Esophagus squamous epithelium (tissue), 5 donors: ENCODE measurements at places on chromosomes 2 and 18.

DNA sequence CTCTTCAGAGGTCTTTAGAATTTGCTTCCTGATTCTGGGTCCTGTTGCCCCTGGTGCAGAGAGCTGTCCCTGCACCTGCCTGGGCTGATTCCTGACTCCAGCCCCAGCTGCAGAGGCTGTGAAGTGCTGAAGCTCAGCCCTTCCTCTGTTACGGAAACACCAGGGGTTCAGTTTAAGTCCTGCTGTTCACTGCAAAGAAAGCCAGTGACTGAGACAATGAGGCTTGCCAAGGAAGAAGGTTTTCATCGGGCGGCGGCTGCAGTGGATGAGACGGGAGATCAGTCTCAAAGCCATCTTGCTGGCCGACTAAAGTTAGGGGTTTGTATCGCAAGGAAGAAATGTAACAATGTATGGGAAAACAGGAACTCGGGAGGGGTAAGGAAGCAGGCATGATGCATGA, 142.4 kb upstream of the ZNF236 start:
- DNase-seq, result no peak

- DNase-seq, result no peak
Measured at GRCh38 chr18:27785815-27786471, 391.0 kb downstream of the CDH2 start.

DNA sequence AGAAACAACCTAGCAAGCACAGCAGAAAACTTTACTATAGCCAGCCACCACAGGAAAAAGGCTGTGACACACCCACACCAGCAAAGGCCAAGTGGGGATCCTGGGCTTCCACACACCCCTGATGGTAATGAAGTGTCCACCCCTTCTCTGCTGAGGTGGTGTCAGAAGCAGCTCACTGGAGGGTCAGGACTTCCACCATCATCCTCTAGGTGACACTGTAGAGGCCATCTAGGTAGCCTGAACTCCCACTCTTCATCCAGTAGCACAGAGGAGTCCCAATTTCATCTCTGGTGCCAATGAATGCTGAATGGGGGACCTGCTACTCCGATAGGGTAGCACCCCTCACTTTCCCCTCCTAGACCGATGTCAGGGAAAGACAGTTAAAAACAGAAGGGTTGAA, 1544.4 kb downstream of the LRP1B start:
- no peak for DNase-seq

GRCh38 chr2:127181851-127182250, 38.2 kb downstream of the CYP27C1 start:
- no peak for DNase-seq

- no peak for DNase-seq
Measured at GRCh38 chr2:9968553-9969497, 17.3 kb downstream of the GRHL1 start.

DNA sequence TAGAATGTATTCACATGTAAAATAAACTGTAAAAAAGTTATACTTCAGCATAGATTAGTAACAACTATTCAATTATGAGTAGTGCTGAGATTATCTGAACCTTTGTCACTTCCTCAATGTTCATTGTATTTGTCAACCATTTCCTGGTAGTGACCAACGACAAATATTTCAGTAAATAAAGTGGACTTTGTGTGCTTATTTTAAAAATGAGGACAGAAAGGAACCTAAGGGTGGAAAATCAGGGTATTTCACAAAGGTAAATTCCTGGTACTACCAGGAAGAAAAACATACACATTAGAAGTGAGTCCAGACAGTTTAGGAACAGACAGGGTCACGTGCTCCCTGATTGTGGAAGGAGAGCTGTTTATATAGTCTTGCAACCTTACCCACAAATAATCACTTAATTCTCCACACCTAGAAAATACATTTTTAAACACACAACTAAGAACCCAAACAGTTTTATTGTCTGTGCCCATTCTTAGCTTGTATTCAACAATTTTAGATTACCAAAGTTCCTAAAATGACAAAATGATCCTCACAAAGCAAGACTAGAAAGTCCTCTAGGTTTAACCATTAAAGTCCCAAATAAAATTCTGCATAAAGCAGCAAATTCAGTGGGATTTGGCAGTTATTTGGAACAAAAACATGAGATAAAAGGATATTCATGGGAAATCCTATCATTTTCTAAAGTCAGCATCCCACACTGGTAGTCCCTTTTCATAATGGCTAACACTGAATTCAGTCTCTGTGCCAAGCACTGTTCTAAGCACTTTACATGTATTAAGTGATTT, 28.2 kb downstream of the PELI1 start:
- no peak for DNase-seq

GRCh38 chr18:54607213-54608027, 16.4 kb downstream of the DYNAP start:
- no peak for DNase-seq

DNA sequence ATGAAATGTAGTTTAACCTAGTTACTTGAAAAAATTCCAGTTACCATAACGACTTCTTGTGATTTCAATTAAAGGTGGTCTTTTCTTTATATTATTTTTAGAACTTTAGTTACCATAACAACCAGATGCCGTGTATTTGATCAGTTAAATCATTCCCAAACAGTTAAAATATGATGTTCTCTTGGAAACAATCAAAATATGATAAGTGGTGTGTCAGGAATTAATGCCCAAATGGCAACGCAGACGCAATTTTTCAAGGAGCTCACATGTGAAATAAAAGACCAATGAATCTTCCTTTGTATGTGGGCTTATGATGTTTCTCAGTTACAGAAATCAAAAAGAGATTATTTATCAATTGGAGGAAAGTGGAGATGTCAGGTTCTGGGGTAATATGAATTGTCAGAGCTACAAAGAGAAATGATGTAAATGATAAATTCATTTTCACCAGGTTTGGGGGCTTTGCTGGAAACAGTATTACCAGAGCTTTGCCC, 189.1 kb upstream of the PARD3B start:
- no peak for DNase-seq

DNA sequence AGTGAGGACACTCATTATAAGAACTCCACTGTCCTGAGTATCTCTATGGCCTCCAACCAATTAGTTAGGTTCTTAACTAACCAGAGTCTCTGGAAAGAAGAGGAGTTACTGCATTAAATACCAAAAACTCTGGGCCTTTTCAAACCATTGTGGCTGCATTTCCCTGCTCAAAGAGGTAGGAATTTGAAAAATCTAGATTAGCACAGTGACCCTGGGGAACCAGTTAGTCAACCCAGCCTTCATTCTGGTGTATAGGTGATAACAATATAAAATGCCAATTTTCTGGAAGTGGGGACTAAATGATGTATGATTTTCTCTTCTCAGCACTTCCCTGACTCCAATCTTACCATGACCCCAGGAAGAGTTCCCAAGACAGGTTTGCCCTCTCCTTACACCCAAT, 287.8 kb upstream of the SETBP1 start:
- no peak for DNase-seq

DNA sequence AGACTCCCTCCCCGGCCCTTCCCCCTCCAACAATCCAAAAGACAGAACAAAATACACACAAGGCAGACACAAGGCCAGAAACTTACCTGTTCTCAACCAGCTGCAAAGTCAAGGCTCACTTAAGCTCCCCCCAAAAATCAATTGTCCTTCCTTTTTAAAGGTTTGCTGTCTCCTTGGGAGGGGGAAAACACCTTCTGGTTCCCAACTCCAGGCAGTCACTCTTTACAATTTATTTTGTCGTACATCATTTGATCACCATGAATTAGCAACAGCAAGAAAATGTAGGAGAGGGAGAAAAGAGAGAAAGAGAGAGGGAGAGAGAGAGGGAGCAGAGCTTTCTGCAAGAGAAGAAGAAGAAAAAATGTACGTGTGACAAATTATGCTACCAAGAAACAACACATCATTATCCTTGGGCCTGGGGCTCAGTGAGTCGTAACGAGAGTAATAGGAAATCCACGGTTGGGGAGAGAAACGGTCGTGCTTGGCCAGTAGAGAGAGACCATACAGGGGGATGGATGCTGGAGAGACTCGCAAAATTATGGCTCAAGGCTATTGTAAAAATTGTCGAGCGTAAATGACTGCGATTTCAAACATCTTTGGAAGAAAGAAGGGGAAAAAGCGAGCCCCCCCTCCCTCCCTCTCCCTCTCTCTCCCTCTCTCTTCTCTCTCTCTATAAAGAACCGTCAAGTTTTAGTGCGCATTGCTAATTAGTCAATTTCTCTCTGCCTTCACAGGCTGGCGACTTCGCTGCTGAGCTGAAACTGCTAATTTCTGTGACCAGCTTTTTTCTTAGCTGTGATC, at the start of gene KLHL14:
Gene KLHL14, minus strand, starts transcription at position 443 of the 801 bp plus-strand sequence. CDS start 2,432 bp downstream, outside the sequence.
- DNase-seq, result no peak

GRCh38 chr2:68126561-68126960, 31.1 kb upstream of the PNO1 start:
- DNase-seq, result no peak

GRCh38 chr2:121888189-121888557, 132.7 kb downstream of the TSN start:
- DNase-seq, result no peak

DNA sequence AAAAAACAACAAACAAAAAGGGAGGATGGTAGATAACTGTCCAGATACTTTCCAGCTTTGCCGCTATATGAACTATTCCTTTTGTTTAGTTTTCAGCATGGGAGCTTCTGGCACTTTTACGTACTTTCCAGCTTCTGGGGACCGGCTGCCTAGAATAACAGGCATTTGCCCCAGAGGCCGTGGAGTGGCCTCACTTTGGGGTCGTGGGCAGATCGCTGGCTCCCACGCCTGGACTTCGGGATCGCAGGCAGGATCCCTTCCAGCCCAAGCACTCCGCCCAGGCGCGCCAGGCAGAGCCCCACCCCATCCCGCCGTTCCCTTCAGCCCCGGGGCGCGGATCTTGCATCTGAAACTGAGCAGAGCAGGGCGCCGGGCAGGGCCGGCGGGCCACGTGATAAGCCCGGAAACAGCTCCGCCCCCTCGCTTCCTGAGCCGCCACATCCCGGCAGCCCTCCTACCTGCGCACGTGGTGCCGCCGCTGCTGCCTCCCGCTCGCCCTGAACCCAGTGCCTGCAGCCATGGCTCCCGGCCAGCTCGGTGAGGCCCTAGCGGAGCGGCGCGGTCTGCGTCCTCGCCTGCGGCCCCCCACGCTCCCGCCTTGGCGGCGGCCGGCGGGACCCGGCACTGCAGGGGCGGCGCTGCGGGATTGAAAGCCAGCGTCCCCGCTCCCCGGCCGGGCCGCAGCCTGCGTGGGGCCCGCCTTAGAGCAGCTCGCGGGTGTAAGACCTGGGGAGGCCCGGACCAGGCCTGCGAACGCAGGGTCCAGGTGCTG, at the start of gene ATIC:
Gene ATIC, plus strand, starts transcription at position 435 of the 772 bp plus-strand sequence. Its CDS starts 84 bp downstream, at position 519.
- DNase-seq, result peak; percentile 70

DNA sequence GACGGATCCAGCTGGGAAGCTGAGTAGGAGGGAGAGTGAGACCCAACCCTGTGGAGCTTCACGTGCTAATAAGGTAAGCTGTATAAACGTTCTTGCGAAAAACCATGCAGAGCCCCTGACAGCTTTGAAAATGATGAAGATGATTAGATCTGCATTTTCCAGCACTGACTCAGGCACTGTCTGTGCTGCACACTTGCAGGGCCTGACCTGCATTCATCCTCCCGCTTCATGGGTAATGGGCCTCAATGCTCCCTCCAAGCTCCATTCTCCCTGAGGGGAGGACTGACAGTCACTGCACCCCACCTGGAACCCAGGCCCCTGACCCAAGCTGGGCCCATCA, 205.4 kb downstream of the TMEM163 start:
- DNase-seq, result no peak

DNA sequence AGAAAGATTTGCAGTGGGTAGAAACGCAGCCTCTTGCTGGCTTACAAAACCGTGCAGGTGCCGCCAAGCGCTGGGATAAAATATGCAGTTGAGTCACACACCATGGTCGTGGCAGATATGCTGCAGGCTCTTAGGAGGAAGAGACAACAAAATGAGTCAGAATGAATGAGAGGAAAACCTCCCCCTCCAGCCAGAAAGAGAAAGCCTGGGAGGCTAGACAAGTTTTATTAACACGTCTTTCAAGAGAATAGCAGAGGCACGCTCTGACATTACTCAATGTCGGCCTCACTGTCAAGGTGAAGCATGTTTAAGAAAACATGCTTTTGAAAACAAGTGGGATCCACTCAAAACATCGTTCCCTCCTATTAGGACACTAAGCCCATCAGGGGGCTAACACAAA, 37.1 kb upstream of the ZCCHC2 start:
- DNase-seq, result no peak

DNA sequence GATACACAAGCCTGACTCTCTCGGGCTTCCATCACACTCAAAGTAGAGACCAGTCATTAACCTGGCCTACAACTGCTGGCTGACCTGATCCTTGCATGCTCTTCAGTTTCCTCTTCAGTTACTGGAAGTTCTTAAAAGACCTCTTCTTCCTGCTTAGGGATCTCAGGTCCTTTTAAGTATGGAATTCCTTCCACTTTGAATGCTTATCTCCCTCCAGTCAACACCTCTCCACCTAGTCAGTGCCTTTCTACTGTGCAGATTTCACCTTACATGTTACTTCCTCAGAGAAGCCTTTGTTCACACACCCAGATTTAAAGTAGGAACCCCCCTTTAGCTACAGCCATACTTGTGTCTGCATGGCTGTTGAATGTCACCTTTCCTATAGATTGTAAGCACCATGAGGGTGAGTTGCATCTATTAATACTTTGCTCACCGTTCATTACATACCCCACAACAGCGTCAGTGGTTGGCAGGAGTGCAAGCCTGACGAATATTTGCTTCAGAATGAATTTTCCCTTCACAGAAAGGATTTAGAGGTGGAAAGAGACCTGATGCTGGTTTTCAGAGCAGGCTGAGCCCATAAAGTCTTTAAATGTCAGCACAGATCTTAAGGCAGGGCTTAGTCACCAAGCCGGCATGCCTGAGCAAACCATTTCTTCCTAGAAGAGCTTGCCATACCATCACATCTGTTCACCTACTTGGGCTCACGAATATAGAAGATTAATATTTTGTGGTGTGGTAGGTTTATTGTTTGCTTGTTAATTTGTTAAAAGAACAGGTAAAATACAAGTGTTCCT, 90.1 kb downstream of the ACVR1 start:
- DNase-seq, result no peak

DNA sequence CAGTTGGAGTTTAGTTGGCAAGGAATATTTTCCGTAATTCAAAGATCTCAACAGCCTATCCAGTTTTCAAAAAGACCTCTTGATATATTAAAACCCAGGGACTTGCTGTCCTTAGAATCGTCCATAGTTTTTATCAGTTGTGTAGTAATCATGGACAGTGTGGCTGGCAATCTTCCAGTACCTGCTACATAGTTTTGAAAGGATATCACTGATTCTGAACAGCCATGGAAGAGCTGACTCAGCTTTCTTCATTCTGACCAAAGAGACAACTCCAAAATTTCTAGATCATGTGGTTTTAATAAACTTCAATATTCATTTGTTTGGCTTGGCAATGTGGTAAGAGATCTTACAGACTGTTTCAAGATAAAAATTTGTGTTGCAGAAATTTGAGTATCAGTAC, 616.7 kb downstream of the TDRD15 start:
- no peak for DNase-seq

DNA sequence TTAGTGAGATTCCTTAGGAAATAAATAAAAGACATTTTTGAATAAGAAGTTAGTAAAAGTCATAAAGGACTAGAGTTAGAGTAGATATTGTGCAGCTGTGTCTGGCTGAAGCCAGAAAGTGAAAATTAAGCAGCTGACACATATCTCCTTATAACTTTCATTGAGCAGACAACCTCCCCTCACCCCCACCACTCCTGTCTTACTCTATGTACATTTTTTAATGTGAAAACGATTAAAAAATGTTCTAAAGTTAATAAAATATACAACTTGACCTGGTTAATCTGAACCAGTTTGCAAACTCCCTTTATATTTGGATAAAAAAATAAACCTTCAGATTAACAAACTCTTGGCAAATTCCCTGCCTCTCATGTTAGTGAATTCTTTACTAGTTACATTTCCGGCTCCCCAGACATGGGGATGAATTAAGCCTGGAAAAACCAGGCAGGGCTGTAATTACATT, 462.8 kb downstream of the MEIS1 start:
- DNase-seq, result no peak

- DNase-seq, result no peak
Measured at GRCh38 chr2:169200756-169201155, 131.4 kb downstream of the DHRS9 start.
